ENCODE measurements at places on chromosomes 3 and 15.

GRCh38 chr3:144085964-144086363, 114.3 kb downstream of the DIPK2A start:
- no peak for DNase-seq

- no peak for DNase-seq
Measured at GRCh38 chr3:42735615-42736014, 33.0 kb upstream of the HHATL start.

GRCh38 chr15:40244961-40245523, 6.2 kb downstream of the PAK6 start:
- DNase-seq, result no peak

- no peak for DNase-seq
Measured at GRCh38 chr15:74035121-74036017, 40.9 kb downstream of the PML start.

GRCh38 chr3:53506110-53506762, 11.8 kb downstream of the CACNA1D start:
- DNase-seq, result no peak

DNA sequence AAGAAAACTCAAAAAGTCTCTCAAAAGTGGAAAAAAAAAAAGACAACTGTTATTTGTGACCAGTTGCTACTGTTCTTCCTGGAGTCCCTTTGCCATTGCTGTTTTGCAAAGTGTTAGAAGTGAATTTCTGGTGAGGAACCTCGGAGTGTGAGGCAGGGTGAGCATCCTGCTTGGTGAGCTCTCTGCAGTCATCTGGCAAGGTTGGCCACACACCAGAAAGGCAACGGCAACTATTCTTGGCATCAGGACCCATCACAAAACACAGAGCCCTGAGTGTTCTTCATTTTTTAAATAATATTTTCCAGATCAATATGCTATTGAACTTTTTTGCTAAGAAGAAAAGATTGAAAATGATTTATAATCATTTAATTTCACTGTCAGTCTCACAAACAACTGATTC, 60.7 kb downstream of the CGNL1 start:
- DNase-seq, result no peak

- DNase-seq, result no peak
Measured at GRCh38 chr3:161150001-161150525, 44.9 kb upstream of the B3GALNT1 start.

DNA sequence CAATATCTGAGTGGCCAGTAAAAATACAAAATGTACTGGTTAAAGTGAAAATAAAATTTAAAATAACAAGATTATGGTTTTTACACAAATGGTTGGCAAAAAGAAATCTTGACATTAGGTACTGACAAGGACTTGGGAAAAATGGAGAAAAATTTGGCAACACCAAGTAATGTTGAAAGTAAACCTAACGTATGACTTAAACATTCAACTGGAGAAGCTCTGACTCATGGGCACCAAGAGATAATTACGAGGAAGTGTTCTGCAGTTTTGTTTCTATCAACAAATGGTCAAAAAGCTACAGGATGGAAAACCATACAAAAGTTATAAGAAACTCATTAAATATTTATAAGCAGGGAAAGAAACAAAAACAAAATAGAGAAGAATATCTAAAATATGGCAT, 177.7 kb downstream of the ZNF385D start:
- no peak for DNase-seq

DNA sequence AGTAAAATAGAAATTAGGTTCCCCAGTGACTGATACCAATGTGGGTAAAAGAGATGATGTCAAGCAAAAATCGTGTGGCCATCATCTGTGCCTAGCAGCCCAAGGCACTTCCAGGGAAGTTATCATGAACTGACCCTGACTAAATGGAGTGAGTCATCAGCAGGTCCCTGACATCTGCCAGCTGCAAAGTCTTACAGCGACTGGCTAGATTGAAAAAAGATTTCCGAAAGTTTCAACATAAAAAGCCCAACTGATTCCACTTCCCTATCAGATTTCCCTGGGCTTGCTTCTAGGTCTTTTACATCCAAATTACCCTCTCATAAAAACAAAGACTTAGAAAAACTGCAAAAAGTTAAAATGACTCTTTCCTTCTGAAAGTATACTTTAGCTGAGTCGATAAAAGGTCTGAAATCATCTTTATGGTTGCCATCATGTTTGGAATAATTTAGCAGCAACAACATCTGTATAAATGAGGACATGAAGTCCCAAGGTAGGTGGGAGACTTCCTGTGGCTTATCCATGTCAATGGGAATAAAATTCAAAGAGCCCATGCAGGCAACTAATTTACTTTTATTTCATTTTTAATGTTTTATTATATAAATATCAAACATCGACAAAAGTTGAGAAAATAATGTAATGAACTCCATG, 342.8 kb downstream of the ERC2 start:
- no peak for DNase-seq

DNA sequence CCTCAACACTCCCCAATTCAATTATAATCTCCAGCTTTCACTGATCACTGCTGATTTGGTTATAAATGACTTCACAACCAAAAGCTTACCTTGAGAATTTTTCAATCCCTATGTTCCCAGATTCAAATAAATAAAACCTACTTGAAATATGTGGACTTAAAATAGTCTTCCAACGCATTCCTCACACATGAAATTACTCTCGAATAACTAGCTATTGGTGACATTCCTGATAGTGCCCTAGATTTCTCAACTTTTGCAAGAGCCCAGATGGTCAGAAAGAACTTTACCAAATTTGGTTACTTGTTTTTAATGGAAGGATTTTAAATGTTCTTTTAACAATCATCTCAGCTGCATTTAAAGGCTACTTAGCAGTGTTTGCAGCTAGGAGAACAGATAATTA, 605.5 kb downstream of the FHIT start:
- no peak for DNase-seq

DNA sequence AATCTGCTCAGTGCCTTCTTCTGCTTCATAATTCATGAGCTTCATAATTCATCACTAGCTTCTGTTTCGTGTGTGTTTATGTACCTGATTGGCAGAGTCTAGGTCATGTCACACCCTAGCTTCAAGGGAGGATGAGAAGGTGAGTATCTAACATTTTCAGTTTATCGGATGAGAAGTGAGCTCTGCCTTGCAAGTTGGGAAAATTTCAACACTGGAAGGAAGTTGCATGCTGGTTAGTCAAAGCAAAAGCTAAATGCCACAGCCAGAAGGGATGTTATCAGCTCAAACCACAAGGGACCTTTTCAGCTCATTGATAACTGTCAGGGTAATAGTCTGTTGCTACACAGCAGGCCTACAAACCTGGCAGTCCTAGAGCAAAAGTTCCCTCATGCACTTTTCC, 7.3 kb upstream of the TNFSF10 start:
- DNase-seq, result no peak

DNA sequence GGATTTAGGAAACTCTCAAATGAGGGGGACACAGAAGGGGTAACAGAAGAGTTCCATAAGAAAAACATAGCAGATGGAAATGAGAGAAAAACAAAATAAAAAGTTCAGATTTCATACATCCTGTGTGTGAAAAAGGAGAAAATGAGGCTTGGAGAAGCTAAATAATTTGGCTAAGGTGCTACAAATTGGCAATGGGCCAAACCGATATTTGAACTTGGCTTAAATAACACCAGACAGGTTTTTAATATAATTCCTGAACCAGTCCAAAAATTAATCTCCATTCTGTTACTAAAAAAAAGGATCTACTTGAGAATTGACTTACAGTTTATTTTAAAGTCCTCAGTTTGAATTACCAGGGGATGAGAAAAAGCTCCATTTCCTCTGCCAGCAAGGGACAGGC, 342.9 kb upstream of the DPH6 start:
- DNase-seq, result no peak

DNA sequence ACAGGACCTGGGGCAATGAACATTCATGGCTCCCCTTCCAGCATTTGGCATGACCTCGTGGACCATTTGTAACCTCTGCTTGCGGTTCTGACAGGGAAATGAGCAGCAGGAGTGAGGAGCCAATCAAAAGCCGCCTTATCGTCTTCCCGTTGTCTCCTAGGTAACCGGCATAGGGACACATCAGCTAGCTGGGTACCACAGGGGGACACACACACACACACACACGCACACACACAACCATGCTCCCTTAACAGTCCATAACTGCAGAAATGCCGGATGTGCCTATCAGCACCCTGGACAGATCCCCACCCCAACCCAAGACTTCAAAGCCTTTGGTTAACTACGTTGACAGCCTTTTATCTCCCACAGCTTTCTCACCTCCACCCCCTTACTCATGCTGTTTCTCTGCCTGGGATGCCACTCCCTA, 53.4 kb upstream of the CCDC174 start:
- peak; percentile 40 for DNase-seq

DNA sequence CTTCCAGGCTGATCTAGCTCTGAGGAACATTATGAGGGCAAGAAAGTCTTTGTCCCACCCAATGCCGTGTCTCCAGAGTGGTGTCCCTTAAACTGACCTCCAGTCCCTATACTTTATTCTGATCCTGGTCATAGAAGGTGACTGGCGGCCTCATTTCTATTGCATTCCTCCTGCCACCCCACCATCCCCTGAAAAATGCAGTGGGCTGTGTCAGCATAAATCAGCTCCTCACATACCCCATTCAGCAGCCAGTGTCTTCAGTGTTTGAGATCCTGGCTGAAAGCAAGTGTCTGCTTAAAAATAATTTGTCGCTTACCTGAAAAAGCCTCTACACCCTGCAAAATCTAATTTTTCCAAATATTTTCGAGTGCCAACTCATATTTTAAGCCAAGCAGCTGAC, 346.1 kb downstream of the FEZF2 start:
- no peak for DNase-seq

GRCh38 chr3:52022323-52023100, 26.8 kb upstream of the RPL29 start:
- DNase-seq, result no peak

DNA sequence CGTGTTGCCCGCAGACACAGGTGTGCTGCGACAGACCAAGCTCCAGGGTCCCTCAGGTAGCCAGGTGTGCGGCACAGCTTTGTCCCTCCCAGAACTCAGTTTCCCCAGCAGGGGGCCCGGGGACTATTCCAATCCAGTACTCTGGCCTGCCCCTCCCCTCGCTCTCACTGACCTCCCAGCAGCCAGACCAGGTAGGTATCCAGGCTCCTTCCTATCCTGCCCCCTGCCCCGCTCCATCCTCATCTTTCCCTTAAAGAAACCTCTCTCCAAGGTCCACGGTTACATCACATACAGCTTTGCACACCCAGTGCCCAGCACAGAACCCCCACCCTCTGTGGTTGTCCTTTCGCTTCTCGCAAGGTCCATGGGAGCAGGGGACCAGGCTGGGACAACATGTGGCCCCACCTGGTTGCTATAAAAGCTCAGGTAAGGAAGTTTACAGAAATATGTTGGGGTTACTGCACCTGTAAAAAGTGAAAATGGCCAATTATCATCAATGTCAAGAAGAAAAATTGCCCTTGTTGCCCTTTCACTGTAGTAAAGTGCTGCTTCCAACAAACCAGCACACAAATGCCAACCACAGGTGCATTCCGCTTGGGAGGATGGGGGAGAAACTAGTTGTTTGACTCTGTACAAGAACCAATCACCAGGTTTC, 7.3 kb upstream of the CYP11A1 start:
- DNase-seq, result peak; percentile 72

GRCh38 chr3:117565777-117566176, 856.2 kb downstream of the TUSC7 start:
- DNase-seq, result no peak

GRCh38 chr3:169764312-169764881, 463 bp downstream of the TERC start:
- peak; percentile 65 for DNase-seq

DNA sequence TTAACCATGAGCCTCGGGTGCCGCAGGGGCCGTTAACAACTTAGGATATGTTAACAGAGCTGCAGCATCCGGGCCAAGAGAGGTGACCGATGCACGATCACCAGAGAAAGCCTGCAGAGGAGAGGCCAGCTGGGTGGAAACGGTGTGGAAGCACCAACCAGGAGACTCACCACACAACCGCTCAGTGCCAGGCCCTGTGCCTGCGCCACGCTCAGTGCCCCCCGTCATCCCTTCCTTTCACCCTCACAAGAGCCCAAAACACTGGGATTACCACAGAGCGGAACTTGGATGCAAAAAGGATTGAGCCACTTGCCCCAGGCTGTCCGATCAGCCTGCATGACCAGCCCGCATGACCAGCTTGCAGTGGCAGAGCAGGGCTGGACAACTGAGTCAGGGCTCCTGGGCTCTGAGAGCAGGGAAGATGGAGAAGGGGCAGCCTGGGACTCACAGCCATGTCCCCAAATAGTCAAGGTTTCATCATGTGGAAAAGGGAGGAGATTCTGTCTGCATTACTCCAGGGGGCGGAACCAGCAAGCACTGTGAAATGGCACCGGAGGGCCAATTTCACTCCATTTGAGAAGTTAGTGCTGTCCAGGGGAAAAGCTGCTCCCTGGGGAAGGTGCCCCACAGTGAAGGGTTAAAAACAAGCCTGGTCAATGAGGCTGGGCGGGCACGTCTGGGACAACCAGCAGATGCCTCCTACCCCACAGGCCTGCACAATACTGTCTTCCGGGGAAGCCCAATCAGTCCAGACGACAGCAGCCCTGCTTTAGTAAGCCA, 156.8 kb downstream of the ATP10A start:
- no peak for DNase-seq

GRCh38 chr15:68285259-68285980, 7.9 kb downstream of the FEM1B start:
- peak; percentile 61 for DNase-seq

DNA sequence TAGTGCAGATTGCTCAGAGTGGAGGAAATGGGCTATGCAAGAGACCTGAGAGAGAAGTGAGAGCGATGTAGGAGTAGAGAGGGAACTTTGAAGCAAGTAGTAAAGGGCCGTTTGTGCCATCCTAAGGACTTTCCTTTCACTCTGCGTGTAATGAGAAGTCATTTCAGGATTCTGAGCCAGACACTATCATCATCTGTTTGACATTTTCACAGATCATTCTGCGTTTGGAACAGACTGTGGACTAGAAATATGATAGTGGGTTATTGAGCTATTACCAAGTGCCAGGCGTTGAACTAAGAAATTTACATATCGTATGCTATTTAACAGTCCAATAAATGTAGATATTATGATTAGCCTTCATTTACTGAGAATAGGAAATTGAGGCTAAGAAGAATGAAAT, 150.0 kb upstream of the ROBO2 start:
- DNase-seq, result no peak

Measured in NCI-H2081 (cell line).